ENCODE measurements at places on chromosomes 12 and 14.

GRCh38 chr12:3644104-3644503 lies 108.8 kb downstream of the CRACR2A start:
- DNase-seq, result no peak

DNA sequence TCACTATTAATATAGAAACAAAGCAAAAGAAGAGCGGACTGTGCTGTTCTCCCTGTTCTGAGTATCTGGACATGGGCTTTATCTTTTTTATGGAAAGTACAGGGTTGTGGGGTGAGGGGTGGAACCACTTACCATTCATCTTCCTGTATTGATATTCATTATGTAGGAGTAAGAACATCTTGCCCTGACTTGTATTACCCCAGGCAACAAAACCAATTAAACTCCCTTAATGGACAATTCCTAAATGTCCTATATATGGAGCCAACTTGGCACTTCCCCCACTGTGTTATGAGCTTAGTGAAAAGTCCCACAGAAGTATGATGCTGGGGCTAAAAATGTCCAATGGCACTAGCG lies 139.9 kb upstream of the KRR1 start:
- no peak for DNase-seq

- no peak for DNase-seq
These were observed 77.3 kb downstream of the NOS1 start for GRCh38 chr12:117284140-117284539.

GRCh38 chr14:69931960-69932359 lies 52.7 kb downstream of the SMOC1 start:
- DNase-seq, result no peak

GRCh38 chr12:55828357-55828756 lies 1.0 kb downstream of the DNAJC14 start:
- no peak for DNase-seq

DNA sequence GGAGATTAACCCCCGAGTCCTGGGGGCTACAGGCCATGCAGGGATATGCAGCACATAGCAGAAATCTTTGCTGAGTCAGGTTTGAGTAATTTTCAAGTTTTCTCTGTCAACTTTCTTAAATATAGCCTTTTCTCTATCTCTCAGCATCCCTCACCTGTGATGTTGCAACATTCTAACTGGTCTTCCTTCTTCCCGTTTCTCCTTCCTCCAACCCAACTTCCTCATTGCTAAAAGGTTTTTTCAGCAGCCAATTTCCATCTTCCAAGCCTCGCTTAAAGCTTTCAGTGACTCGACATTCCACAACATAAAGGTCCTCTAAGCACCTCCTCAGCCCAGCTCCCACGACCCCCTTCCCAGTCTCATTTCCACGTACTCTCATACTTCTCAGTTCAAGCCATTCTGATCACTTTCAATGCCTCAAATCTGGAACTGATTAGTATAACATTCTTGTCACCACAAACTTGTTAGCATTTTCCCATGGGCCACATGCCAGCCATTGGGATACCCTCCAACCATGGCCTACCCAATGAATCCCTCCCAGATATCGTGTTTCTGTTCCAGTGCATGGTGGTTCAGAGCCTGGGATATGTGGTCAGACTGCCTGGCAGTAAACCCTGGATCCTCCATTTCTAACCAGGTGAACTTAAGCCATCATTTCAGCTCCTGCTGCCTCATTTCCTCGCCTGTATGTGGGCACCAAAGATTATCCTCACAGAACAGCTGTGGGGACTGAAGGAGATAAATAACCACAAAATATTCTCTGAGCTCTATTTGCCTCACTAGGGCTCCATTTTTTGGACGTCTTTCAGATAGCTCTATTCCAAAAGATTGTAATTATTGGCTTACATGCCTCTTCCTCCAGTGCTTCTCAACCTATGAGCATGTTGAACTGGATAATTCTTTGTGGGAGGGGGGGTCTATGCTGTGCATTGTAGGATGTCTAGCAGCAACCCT lies 65.8 kb downstream of the KCNK10 start:
- no peak for DNase-seq
